ENCODE measurements at places on chromosomes 13 and 19. TPM values are rescaled to one million over a fixed set of nuclear protein-coding genes. Genes with fewer than 3 reads are reported as not detected.

Gene IGFL3
- total RNA-seq, result not detected

GRCh38 chr13:45206340-45206739, 5.5 kb upstream of the KCTD4 start:
- no peak for DNase-seq

DNA sequence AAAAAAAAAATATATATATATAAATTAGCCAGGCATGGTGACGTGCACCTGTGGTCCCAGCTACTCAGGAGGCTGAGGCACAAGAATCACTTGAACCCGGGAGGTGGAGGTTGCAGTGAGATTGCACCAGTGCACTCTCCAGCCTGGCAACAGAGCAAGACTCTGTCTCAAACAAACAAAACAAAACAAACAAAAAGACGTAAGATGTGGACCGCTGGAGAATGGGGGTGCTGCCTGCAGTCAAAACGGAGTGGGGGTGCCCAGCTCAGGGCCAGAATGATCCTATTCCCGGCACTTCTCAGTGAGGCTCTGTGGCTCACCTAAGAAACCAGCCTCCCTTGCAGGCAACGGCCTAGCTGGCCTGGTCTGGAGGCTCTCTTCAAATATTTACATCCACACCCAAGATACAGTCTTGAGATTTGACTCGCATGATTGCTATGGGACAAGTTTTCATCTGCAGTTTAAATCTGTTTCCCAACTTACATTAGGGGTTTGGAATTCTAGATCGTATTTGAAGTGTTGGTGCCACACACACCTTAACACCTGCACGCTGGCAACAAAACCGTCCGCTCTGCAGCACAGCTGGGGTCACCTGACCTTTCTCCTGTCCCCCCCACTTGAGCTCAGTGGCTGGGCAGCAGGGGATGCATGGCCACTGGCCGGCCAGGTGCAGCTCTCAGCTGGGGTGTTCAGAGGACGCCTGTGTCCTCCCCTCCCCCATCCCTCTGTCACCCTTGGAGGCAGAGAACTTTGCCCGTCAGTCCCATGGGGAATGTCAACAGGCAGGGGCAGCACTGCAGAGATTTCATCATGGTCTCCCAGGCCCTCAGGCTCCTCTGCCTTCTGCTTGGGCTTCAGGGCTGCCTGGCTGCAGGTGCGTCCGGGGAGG, at the start of gene F7:
Gene F7, plus strand, starts transcription at position 760 of the 889 bp plus-strand sequence. Its CDS starts 51 bp downstream, at position 811.
- DNase-seq, result no peak

DNA sequence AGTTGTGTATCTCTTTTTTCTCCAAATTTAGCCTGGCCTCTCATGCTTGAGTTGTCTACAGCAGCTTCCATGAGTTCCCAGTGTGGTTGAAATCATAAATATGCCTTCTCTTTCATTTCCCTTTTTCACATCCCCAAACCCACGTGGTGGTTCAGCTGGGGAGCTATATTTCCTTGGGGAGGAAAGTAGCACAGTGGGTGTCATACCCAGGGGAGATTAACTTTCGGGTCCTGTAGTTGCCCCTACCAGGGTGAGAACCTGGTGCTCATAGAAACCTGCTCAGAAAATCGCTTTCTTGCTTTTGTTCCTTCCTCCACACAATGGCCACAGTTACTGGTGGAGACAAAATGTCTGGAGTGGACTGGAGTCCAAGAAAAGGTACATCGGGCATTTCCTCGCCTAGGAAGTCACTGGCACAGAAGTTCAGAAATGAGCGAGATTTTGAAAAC, 7.0 kb upstream of the LILRA4 start:
- no peak for DNase-seq

DNA sequence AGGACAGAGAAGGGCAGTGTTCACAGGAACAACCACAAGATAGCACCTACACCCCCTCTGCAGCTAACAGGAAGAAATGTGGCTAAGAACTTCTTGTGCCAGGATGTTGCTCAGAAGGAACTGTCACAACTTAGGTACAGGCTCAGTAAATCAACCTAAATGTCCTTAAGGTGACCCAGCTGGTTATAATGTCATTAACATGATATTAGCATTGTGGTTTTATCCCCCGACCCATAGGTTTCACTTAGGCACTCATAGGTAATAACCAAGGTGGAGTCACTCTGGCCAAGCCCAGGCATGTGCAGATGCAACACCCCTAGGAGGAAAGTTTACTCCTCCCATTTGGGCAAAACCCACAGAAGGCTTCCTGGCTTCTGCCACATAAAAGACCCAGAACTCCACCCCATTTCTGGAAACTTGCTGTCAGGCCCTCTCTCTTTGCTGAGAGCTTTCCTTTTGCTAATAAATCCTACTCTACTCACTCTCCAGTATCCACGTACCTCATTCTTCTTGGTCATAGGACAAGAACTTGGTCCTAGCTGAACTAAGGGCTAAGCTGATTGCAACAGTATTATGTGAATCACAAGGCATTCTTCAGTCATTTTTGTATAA, 951.3 kb downstream of the SLITRK5 start:
- DNase-seq, result no peak

Gene ODAD3
- total RNA-seq, result 0.59 TPM

Gene CEACAM4
- not detected for total RNA-seq

GRCh38 chr13:62704875-62705274, 1289.2 kb upstream of the PCDH20 start:
- no peak for DNase-seq

GRCh38 chr19:5949792-5950305, 28.1 kb downstream of the RANBP3 start:
- DNase-seq, result no peak

Gene SH2D3A
- 0.96 TPM for total RNA-seq

Gene ZNF527
- total RNA-seq, result 9.5 TPM

- no peak for DNase-seq
These were observed 568.3 kb upstream of the GPC6 start for GRCh38 chr13:92658293-92658692.

- DNase-seq, result no peak
These were observed 765.4 kb upstream of the SPRY2 start for GRCh38 chr13:81106348-81106747.

Gene MBD3L3
- not detected for total RNA-seq

Gene ETV2
- not detected for total RNA-seq

GRCh38 chr13:102812611-102813287, 13.8 kb downstream of the BIVM start:
- DNase-seq, result no peak

- no peak for DNase-seq
These were observed 27.6 kb upstream of the ATXN8OS start for GRCh38 chr13:70080012-70080411.

Gene THSD8
- total RNA-seq, result not detected

DNA sequence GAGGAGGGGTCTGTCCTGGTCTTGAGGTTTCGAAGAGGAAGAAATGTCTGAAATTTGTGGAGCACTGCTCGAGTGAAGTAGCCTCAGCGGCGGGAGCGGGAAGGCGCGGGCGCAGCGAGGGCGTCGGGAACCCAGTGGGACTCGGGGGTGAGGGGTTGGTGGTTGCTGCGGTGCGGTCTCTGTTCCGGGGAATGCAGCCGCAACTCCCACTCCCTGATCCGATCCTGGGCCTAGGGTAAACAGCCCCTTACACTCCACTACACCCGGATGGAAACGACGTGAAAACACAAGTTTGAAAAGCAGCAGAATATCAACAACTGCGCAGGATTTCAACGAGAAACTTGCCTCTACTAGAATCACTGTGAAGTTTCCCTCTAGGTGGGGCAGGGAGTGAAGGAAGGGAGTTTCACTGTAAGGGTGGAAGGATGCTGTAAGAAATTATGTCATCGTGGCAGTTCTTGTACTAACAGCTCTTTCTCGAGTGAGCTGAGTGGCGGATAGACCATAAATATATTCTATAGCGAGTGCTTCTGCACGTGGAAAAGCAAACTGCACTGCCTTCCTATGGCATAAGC, 2.0 kb upstream of the KLF12 start:
- DNase-seq, result no peak

DNA sequence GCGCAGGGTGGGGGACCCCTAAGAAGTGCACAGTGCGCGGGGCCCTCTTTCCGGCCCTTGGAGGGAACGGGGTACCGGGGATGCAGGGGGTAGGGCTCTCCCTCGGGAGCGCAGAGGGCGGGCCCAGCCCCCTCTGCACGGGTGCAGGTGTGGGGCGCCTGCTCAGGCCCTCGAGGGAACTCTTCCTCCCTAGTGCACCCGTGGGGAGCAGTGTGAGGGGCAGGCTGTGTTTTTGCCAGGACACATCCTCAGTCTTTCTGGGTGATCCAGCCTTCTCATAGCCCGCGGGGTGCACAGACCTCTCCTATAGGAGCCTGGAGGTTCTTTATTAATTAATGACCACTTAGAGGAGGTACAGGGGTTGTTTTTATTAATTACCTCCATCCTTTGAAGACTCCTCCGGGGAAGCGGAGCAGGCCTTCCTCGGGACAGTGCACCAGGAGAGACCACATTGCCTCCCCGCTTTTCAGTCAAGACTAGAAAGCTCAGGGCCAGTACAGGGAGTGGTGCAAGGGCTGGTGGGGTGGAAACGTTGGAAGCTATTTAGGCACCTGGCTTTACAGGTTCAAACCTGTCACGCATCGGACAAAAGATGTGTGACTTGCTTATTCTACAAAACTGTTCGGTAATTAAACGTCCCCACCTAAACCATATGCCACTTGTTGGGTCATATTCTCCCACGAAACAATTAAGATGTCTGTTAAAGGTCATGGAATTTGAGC, 598 bp upstream of the GJB6 start:
- DNase-seq, result no peak

- DNase-seq, result no peak
These were observed 628.2 kb upstream of the SLITRK5 start for GRCh38 chr13:87042946-87043345.

DNA sequence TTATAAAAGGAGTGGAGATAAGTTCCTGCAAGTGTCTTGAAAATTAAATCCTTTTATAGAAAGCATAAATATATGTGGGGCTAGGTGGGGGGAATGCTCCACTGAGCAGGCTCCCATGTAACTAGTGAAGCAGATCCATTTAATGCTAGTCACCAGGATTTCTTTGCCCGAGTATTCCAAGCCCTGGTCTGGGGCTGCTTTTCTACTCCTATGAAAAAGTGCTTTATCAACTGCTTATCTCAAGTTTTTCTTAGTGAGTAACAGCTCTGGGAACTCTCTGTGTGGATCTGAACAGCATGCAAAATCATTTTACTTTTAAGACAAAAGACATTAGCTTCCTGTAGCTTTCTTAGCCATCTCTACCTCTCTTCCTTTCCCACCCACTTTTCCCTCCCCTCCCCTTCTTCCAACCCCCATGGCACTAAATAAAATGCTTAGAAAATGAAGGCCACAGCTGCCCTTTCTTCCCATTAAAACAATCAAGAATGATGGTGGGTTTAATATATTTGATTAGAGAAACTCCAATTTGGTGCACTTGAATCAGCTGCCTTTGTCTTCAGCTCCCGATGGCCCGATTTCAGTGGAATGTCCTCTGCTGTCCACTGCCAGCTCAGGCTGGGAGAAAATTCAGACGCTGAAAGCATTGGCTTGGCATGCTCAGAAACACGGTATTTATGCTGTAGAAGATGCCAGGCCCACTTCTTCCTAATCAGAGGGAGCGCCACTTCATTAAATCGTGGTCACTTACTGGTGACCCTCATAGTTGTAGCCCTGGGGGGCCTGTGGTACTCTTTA, 475.1 kb downstream of the FOXO1 start:
- DNase-seq, result no peak

Gene MAG
- total RNA-seq, result 4.2 TPM

- DNase-seq, result no peak
These were observed 169.3 kb downstream of the COL4A1 start for GRCh38 chr13:110137680-110138009.

DNA sequence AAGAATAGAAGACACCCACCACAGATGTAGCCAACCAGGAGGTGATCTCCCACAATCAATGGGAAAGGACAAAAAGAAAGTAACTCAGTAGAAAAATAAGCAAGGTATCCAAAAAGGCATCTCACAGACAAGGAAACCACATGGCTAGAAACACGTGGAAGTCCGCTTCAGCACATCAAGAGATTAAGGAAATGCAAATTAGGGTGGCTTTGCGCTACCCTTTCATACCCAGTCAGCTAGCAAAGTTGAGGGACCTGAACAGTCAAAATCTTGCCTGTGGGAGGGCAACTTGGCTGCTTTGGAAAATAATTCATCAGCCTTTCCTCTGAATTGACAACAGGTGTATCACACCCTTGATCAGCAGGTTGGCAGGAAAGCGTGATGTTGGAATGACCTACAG, 11.6 kb upstream of the UQCR11 start:
- no peak for DNase-seq

DNA sequence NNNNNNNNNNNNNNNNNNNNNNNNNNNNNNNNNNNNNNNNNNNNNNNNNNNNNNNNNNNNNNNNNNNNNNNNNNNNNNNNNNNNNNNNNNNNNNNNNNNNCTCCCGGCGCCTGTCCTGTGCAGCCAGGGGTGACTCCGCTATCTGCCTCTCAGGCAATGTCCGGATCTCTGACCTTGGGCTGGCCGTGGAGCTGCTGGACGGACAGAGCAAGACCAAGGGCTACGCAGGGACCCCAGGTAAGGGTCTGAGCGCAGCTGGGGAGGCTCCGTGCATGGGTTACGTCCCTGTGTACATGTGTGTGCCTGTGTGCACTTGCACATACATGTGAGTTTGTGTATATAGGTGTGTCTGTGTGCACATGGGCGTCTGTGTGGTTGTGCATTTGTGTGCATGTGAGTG, 36.1 kb upstream of the TMEM255B start:
- no peak for DNase-seq

DNA sequence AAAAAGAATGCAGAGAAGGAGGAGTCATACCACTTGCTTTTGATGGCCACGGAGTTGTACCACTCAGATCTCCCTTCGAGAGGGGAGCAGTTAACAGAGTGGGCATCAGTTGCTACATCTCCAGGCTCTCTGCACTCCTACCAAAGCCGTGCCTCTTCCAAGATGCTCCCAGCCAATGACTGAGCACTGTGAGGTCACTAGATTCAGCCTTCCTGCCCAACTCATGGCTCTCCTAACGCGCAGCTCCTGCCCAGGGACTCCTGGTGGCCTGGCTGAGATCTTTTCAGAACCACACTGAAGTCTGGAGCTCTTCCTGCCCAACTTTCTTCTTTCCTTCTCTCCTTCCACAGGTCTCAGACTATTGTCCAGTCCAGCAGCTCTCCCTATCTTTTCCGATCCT, 66.7 kb downstream of the LHFPL6 start:
- no peak for DNase-seq

Gene PNMA8C
- total RNA-seq, result 0.59 TPM

Gene PGLYRP1
- not detected for total RNA-seq

GRCh38 chr19:48560095-48560530, 8.1 kb downstream of the SULT2B1 start:
- no peak for DNase-seq

GRCh38 chr19:17001603-17002183, 24.9 kb downstream of the CPAMD8 start:
- no peak for DNase-seq

Gene TEX101
- total RNA-seq, result not detected

GRCh38 chr13:77637588-77637987, 59.9 kb upstream of the SLAIN1 start:
- no peak for DNase-seq

GRCh38 chr13:49958321-49958720, 22.2 kb upstream of the SPRYD7 start:
- DNase-seq, result no peak

Gene B3GNT8
- 2.9 TPM for total RNA-seq

Gene VSIG10L
- 1.8 TPM for total RNA-seq

Data from breast epithelium (tissue), 4 donors.